ENCODE measurements at places on chromosomes 7 and 10.

DNA sequence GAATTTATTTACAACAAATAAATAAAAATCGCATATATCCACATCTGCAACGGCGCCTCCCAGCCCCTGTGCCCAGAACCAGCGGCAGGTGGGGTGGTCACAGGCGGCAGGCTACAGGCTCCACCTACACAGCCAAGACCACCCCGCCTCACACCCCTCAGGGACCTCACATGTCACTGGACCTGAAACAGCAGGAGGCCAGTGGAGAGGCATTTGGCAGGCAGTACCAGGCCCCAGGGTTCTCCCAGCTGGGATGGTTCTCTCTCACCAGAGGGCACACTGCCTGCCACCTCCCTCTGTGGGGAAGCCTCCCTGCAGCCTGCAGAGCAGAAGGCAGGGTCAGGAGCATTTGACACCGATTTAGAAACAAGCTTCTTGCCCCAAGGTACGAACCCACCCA lies 81.5 kb downstream of the MAD1L1 start:
- no peak for DNase-seq

- no peak for DNase-seq
Measured at GRCh38 chr7:19317461-19317860, 172.2 kb upstream of the FERD3L start.

GRCh38 chr10:124032971-124033886 lies 60.2 kb downstream of the CHST15 start:
- peak; percentile 7 for DNase-seq

GRCh38 chr10:88138319-88138848 lies 275.0 kb downstream of the PTEN start:
- DNase-seq, result no peak

- DNase-seq, result no peak
Measured at GRCh38 chr7:101598422-101598985, 30.6 kb downstream of the MYL10 start.

DNA sequence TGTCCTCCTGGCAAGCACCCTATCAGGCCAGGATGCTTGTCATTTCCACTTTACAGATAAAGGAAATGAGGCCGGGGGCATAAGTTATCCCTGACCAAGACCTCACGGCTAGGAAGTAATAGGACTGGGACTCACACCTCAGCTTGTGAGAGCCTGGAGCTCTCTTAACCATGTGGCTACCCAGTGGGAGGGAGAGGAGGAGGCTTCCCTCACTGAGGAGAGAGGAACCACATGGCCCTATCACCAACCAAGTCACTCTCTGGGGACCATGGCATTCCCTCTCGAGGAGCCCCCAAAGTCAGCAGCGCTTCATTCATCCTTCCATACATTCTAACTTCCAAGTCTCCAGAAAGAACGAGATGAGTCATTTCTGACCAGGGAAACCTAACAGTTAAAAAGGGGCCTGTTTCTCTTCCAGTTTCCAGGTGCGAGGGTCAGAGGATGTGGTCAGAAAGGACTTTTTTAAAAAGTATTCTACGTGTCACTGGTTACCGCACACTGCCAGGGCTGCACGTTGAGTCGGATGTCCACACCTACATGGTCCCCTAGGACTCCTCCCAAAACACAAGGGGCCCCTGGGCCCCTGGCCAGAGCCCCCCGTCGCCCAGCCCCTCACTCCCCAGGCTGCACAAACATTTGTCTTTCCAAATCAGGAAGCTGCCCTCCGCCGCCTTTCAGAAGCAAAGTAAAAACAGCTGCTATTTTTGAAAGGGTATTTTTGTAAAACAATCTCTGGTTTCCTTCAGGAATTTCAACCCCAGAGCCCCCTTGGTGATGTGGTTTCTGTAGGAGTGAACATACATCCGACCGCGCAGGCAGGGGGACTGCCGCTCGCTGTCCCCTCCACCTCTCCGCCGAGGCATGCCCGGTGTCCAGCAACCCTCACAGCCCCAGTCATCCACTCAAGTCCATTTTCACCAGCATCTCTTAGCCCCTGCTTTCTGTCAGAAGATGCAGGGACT lies 128.2 kb upstream of the CHST15 start:
- DNase-seq, result peak; percentile 3

- DNase-seq, result no peak
Measured at GRCh38 chr10:3217301-3217700, 44.7 kb upstream of the PITRM1 start.

DNA sequence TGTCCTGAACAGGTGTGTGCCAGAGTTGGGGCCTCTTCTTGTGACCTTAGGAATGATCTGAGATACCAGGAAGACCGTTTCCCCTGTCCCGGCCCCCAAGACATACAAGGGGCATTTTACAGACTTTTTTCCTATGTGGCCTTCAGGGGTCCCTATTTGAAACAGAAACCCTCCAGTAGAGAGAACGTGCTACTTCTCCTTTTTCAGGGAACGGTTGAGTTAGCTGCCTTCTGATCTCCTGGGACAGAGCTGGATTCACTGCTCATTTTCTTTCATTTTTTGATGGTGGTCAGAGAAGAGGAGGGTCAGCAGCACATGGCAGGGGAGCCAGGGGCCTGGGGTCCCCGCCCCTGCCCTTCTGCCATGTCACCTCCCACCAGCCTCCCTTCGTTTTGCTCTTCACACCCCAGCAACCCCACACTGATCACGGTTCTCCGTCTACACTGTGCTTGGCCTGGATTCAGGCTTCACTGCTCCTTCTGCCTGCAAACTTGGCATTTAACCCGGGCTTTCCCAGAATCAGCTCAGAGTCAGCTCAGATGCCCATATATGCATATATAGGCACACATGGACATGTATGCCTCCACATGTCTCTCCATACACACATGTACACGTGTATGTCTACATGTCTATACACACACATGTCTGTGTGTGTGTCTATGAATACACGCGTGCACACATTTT lies 138.1 kb upstream of the BTBD16 start:
- no peak for DNase-seq

GRCh38 chr7:80637911-80638765 lies at the start of gene CD36:
CD36 (plus strand) TSS chr7:80638642; CDS start chr7:80646741, 8,099 bp downstream.
- no peak for DNase-seq

- DNase-seq, result no peak
Measured at GRCh38 chr7:2282185-2282751, 32.0 kb downstream of the SNX8 start.

GRCh38 chr7:66297579-66297978 lies 92.4 kb downstream of the TPST1 start:
- no peak for DNase-seq

- DNase-seq, result no peak
Measured at GRCh38 chr10:45421221-45422097, 47.4 kb downstream of the ALOX5 start.

DNA sequence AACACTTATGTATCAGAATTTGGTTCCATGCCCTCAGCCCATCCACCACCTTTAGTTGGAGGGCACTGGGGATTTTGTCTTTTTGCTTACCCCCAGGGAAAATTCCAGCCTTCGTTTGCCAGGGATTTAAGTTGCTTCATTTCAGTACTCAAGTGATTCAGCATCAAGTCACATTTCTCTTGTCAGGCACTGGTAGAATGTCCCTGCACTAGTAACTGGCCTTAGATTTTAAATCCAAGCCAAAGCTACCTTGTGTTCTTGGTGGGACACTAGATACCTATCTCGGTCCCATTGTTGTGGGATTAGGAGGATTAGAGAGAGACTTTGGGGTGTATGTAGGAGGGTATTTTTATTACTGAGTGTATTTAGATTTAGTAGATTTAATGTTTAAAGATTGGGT lies 613.1 kb downstream of the SUGCT start:
- DNase-seq, result no peak

- DNase-seq, result no peak
Measured at GRCh38 chr10:84012831-84013458, 126.4 kb upstream of the GHITM start.

GRCh38 chr7:3911685-3912084 lies 610.6 kb downstream of the SDK1 start:
- DNase-seq, result no peak

DNA sequence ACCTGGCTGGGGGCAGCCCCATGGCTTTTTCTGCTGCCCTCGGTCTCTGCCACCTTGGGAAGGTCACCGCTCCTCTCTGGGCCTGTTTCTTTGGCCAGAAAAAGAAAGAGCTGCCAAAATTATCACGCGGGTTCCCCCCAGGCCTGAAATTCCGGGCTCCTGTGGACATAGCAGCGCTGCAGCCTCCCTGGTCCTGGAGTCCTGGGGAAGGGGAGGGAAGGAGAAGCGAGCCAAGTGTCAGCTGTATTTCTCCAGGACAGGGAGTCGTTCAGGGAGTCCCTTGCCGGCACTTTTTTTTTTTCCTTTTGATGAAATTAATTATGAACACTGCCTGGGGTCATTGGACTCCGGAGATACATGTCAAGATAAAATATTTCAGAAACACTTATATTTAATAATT lies 152.3 kb upstream of the GPR26 start:
- DNase-seq, result no peak

GRCh38 chr7:1542841-1543747 lies 12.6 kb downstream of the MAFK start:
- DNase-seq, result no peak

- DNase-seq, result no peak
Measured at GRCh38 chr7:140649556-140650205, 9.1 kb upstream of the DENND2A start.

- no peak for DNase-seq
Measured at GRCh38 chr10:35887685-35888084, 245.6 kb upstream of the FZD8 start.

DNA sequence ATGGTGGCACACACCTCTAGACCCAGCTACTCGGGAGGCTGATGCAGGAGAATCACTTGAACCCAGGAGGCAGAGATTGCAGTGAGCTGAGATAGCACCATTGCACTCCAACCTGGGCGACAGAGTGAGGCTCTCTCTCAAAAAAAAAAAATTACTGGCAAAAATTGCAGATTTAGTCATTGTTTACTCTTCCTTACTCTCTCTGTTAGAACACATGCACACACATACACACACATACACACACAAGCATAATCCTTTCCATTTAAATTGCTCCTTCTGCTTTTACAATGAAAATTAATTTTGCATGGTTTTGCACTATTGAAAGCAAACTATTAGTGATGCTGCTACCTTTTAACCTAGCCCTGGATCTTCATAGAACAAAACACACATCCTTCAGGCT lies 15.4 kb upstream of the UCN3 start:
- no peak for DNase-seq

DNA sequence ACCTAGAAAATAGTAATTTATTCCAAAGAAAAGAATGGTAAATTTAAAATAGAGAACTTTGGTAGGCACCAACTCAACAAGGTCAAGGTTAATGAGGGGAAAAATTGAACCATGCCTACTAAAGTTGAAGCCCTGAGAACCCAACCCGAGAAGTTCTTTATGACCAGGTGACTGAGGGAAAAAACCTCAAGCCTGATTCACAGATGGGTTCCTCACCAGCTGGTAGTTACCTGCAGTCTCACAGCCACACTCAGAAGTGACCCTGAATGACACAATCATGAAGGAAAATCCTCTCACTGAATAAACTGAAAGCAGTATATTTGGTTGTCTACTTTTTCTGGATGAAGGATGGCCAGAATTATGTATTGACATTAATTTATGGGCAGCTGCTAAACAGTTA lies 7.0 kb downstream of the C10orf67 start:
- no peak for DNase-seq

GRCh38 chr7:137080516-137081203 lies 212.2 kb downstream of the CHRM2 start:
- DNase-seq, result no peak

DNA sequence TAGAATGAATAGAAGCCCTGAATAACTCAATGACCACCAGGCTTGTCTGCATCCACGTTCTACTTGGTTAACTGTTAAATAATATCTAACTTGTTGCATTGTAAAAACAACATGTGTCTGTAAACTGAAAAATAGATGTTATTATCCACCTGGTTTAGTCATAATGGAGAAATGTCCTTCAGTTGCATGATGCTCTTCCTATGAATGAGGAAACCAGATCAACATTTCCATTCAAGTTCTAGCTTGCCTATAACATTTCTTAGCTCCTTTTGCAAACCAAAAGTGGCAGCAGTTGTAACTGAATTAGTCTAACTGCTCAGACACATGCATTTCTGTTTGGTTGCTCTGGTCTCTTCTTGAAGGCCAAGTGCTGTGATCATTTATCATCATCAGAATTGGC lies 62.9 kb upstream of the BET1 start:
- no peak for DNase-seq

DNA sequence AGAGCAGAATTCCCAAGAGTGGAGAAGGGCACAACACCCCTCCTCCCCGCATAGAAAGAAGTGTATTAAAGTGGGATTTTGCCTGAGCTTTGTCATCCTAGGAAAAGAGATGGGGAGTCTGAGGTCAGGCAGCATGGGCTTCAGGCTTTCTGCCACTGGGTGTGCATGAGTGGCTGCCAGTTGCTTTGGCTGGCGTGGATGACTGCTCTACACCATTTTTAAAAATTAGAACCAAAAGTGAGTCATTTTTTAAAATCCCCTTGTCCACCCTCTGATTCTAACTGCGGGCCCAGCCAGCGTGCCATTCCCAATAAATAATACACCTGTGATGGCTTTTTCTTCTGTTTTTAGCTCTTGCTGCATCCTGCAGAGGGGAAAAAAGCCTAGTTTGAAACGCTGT lies 13.4 kb downstream of the SLC29A3 start:
- DNase-seq, result no peak

GRCh38 chr7:20432071-20432470 lies 101.4 kb downstream of the ITGB8 start:
- DNase-seq, result no peak

GRCh38 chr10:22345301-22346095 lies at the start of gene SPAG6:
SPAG6 (plus strand) TSS chr10:22345496; CDS start chr10:22345612, 116 bp downstream.
- no peak for DNase-seq

GRCh38 chr10:520402-520787 lies 169.1 kb downstream of the DIP2C start:
- DNase-seq, result peak; percentile 31

- no peak for DNase-seq
Measured at GRCh38 chr7:1569016-1569415, 816 bp downstream of the PSMG3 start.

DNA sequence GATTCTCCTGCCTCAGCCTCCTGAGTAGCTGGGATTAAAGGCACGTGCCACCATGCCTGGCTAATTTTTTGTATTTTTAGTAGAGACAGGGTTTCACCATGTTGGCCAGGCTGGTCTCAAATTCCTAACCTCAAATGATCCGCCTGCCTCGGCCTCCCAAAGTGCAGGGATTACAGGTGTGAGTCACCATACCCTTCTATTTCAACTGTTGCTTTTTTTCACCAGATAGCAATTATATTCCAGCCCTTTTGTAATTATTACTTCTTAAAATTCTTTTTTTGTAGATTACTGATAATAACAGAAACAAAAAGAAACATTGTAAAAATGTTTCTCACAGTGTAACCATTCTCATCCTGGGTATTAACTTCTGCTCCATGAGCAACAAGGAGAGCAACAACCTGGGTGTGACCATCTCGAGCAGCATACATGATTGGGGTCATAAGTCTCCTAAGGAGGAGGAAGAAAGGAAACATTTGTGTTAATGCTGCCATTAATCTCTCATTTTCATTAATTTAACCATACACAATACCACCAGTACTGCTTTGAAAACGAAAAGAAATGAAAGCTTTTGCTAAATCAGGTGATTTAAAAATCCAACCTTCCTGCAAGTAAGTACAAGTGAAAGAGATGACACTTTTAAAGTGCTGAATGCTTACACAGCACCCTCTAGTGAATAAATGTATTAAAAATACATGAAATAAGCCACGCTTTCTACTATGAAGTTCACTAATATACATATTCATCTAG lies 41.8 kb downstream of the ASZ1 start:
- no peak for DNase-seq

- no peak for DNase-seq
Measured at GRCh38 chr10:37777056-37777455, 80.4 kb downstream of the ZNF248 start.

GRCh38 chr7:17227766-17228490 lies 70.5 kb upstream of the AHR start:
- no peak for DNase-seq

Data from skeletal muscle cell (primary cell).